Stimulated activated CD4-positive, alpha-beta T cell treated with anti-CD3 and anti-CD28 coated beads, TNF-alpha, amount 100 ng/mL, for 1 hour (primary cell): ENCODE measurements at places on chromosomes 16 and 17.

DNA sequence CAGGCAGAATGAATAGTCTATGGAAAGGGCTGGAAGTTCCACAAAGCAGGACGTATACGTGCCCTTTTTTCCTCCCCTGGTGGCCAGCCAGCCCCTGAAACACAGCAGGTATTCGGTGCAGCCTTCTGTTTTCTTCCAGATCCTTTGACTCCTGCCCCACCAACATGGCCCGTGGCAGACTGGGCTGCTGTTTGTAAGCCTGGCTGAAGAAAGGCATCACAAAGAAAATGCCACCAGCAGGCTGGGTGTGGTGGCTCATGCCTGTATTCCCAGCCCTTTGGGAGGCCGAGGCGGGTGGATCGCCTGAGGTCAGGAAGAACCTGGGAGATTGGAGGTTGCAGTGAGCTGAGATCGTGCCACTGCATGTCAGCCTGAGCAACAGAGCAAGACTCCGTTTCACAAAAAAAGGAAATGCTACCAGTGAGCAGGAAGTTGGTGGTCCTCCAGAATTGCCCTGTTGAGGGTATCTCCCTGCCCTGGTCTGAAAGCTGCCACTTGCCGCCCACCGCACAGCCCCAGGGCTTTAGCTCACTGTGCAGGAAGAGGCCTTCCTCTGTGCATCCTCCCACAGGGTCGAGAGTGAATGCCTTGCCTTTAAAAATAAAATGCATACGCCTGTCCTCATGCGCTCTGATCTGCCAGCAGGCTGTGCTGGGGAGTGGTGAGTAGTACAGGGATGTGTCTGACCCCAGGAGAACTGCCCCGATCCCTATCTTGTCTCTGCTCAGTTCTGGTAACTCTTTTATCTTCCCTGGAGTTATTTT is 587.7 kb downstream of the MAF start:
- no peak for DNase-seq

GRCh38 chr16:52812678-52813556 is 239.8 kb downstream of the CHD9NB start:
- DNase-seq: no peak

- no peak for DNase-seq
Measured at GRCh38 chr17:76958974-76959373, 90.8 kb downstream of the MGAT5B start.

DNA sequence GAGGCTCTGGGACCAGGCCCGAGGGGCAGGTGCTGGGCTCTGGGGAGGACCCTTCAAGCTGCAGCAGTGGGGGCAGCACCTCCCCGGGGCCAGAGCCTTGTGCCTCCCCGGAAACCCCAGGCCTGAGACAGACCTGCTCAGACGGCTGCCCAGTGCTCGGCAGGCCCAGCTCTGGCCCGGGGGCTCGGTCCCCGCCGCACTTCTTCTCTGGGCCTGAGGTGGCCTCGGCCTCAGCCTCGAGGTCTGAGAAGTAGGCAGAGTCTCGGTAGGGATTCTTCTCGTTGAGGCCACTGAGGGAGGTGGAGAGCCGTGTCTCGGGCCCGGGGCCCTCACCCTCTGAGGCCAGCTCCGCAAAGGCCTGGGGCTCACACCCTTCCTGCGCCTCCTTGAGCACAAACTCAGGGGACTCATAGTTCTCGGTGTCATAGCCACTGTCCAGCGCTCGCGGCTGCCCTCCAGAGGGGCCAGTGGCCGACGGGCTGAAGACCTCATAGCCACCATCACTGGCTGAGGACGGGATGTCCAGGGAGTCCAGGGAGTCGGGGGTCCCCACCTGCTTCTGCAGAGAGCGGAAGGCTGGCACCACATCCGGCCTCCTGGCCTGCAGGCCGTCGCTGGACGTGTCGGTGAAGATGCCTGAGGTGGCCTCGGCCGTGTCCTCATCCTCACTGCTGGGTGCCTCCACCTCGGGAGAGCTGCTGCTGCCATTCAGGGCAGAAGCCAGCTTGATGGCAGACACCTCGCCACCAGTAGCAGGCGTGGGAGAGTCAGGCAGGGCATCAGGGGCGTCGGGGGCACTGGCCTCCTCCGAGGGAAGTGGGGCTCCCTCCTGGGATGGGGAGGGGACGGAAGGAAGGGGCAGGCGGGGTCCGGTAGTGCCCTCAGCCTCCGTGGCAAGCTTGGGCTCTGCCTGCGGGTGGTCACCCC is 44.3 kb upstream of the PVALEF start:
- DNase-seq: no peak

DNA sequence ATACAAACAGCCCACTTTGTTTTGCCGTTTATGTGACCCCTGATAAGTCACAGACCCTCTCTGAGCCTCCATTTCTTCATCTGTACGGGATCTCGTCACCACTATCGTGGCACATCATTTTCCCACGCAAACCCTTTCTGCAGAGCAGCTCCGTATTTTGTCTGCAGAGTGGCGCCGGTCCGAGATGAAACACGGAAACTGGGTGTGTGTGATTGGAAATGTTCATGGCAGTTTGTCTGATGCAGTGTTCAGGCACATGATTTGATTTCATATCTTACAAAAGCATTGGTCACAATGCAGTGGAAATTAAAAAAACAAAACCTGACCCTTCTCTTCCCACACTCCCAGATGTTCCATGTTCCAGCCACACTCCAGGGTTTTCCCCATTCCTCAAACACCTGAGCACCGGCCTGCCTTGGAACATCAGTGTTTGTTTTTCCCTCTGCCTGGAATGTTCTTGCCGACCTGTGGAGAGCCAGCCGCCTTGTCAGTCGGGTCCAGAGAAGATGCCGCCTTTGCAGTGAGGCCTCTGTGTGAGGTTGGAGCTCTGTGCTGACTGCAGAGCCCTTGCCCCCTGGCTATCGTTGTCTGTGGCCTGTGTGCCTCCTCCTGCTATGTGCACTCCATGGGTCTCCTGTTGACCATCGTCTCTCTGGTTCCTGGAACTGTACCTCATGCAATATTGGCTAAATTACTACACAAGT is 39.2 kb downstream of the NT5M start:
- no peak for DNase-seq

DNA sequence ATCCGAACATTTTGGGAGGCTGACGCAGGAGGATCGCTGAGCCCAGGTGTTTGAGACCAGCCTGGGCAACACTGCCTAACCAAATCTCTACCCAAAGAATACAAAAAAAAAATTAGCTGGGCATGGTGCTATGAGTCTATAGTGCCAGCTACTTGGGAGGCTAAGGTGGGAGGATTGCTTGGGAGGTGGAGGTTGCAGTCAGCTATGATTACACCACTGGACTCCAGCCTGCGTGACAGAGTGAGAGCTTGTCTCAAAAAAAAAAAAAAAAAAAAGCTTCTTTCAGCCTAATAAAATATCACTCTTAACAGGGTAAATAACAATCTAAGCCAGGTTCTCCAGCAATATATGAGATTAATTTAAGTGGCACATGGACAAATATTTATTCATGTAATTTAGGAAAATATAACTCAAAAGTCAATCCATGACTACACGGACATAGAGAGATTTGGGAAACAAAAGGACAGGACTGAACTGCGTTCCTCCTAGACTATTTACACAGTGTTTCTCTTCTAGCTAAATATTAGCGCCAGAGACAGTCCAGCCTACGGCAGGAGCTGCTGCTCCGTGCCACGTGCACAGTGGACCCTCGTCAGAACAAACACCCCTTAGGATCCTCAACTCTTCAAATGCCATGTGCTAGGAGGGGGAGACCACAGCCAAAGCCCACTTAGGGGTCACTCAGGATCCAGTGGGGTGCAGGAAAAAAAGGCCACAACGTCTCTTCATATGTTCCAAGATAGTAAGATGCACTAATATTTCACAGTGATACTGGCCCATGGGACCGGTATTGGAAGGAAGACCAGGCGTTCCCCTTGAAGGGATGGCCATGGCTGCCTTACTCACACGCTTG is 8.7 kb downstream of the USP36 start:
- no peak for DNase-seq

- DNase-seq: no peak
Measured at GRCh38 chr16:22955461-22956070, 141.6 kb downstream of the HS3ST2 start.

GRCh38 chr17:73205459-73205961 is 12.7 kb downstream of the COG1 start:
- no peak for DNase-seq

DNA sequence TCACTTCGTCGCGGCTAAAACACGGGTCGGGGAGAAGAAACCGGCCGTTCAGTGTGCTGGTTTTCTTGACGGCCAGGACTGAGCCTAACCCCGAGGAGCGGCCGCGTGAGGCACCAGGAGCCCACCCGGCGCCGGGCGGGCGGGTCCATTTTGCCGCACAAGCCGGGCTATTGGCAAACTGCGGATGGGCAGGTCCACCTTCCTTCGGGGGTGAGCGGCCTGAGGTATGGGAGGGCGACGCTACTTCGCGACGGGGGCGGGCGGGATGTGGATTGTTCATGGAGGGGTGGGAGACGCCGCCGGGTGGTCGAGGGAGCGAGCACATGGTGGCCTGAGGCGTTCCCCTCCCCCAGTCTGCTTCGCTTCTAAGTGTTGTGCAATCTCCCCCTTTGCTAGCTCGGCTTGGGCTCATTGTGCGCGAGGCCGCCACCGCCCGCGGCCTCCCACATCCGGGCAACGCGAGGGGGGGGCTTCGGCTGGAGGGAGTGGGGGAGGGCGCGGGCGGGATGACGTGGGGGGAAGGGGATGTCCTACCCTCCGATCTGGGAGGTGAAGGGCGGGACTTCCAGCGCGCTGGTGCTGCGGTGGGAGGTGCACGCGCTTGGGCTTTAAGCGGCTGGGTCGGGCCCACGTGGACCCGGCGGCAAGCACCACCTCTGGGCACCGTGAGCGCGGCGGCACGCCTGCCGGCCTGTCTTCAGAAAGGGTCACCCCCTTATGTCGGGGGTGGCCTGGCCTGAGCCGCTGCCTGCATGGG is 5.9 kb upstream of the CD68 start:
- DNase-seq: peak; percentile 83

GRCh38 chr17:59409336-59410048 is 78.0 kb downstream of the YPEL2 start:
- no peak for DNase-seq

DNA sequence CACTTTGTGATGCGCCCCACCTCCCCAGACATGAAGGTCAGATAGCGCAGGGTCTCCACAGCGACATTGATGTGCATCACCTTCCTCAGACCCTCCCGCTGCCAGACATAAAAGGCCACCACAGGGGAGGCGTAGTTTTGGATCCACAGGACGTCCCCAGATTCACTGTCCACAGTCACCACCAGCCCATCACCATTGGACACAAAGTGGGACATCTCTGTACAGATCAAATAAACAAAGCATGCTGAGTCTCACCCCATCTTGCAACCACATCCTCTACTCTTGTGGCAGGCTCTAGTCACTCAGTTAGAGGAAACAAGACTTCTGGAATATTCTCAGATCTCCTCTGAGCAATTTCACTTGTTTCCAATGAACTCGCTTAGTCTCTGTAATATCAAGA is 46.3 kb upstream of the ICAM2 start:
- DNase-seq: no peak

DNA sequence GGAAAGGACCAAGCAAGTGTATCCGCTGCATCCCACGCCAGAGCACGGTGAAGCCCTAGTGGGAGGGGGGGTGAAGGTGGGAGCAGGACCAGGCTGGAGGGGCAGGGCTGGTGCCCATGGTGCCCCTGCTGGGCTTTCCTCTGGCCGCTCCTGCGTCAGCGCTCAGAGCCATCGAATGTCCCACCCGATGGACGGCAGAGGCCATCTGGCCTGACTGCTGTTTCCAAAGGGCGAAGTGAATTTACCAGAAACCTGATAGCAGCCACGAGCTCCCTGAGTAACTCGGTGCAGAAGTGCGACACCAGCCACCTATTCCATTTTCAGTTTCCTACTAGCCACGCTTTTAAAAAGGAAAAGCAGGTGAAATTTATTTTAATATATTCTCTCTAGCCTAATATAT is 203.6 kb upstream of the CIBAR2 start:
- DNase-seq: no peak

DNA sequence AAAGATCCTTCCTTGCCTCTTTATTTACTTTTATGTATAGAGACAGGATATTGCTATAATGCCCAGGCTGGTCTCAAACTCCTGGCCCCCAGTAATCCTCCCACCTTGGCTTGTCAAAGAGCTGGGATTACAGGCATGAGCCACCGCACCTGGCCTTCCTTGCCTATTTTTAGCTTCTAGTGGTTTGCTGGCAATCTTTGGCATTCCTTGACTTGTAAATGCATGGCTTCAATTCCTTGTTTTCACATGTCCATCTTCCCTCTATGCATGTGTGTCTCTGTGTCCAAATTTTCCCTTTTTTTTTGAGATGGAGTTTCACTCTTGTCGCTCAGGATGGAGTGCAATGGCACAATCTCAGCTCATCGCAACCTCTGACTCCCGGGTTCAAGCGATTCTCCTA is 22.5 kb downstream of the HEXIM2 start:
- DNase-seq: no peak

DNA sequence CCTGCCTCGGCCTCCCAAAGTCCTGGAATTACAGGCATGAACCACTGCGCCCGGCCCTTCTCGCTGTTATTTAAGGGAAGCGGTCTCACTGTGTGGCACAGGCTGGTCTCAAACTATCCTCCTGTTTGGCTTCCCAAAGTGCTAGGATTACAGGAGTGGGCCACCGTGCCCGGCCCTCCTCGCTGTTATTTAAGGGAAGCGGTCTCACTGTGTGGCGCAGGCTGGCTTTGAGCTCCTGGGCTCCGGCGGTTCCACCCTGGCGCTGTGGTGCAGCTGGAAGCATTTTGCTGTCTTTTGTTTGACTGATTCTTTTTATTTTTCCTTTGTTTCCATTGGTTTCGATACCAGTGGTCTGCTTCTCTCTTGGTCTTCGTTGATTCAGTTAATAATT is 40.7 kb downstream of the FOXK2 start:
- DNase-seq: no peak

- no peak for DNase-seq
Measured at GRCh38 chr17:55274355-55275255, 9.8 kb downstream of the HLF start.

GRCh38 chr16:535446-536405 is 8.2 kb downstream of the CAPN15 start:
- DNase-seq: no peak

DNA sequence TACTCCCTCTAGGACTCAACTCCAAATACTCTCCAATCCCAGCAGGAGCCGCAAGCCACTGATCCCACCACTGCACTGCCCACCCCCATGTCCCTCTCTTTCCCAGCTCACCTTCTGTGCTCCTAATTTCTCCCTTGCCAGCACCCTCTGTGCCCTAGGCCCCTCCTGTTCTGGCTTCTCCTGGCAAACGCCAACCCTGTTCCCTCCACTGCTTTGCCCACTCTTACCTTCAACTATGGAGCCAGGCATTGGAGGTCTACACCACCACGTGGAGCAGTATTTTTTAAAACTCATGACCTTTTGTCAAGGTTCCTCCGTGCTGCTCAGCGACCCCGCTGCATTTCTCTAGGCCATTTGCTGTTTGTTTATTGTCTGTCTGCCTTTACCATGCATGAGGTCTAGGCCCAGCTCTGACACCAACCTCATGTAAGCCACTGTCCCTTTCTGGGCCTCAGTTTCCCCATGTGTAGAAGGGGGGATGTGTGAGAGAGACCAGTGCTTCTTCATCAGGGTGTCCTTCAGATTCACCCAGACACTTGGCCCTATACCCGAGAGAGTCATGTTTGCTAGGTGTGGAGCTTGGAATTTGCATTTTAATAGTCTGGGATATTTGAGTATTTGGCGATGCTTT is 4.6 kb downstream of the CCDC102A start:
- DNase-seq: no peak

GRCh38 chr17:57572600-57572999 is 172.5 kb downstream of the CCDC182 start:
- DNase-seq: no peak
